ENCODE measurements at places on chromosomes 7 and 10.

DNA sequence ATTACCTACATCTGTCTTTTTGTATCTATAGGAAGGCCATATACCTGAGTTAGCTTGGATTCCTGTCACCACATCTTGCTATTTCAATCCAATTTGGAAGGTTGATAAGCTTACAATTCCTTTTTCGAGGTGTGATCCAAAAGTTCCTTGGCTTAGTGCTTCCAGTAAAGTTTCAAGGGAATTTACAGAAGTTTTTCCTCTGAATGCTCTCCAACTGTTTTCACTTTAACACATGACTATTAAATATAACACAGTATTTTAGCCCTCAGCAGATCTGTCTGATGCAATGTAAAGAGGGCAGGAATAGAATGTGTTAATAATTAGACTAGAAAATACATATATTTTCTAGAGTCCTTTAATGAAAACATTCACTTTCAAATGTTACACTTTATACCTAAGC lies 171.4 kb downstream of the DKK1 start:
- DNase-seq, result no peak

GRCh38 chr10:17548162-17548561 lies 69.0 kb downstream of the HACD1 start:
- DNase-seq, result no peak

- DNase-seq, result no peak
Observed at GRCh38 chr7:22765609-22766008, 38.6 kb downstream of the IL6 start.

- DNase-seq, result no peak
Observed at GRCh38 chr10:15245530-15245929, 77.0 kb upstream of the NMT2 start.

DNA sequence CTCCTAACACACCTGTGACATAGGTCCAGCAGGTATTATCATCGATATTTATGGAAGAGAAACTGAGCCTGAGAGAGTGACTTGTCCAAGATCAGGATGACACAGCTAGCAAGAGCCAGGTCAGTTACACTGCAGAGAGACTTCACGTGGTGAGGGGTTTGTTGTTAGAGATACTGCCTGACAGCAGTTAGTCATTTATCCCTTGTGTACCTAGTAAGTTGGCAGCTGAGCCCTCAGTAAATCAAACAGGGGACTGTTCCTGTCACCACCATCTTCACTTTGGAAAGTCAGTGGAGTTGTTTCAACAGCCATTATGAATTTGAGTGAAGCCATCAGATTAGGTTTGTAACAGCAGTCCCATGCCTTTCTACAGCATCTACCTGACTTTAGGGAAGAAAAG lies 87.5 kb upstream of the GATA3 start:
- DNase-seq, result no peak

DNA sequence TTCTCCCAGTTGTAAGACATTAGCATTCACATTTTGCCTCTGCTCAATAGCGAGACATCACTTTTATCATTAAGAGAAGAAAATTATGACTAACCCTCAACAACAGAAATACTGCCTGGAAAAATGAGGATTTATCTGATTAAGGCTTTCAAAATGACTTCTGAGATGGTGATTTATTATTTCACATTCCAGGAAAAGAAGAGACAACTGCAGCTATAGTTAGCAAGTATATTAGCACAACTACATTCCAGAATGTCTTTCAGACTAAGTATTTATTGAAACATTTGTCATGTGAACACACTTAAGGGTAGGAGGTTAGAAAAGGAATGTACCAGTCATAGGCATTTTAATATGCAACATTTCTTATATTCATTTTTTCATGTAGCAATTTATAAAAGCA lies 162.0 kb downstream of the IQUB start:
- DNase-seq, result no peak

- DNase-seq, result no peak
Observed at GRCh38 chr10:122962405-122962804, 8.4 kb upstream of the C10orf88 start.

- no peak for DNase-seq
Observed at GRCh38 chr10:6986927-6987326, 406.9 kb upstream of the PRKCQ start.

GRCh38 chr10:672203-672602 lies 17.3 kb downstream of the DIP2C start:
- no peak for DNase-seq

DNA sequence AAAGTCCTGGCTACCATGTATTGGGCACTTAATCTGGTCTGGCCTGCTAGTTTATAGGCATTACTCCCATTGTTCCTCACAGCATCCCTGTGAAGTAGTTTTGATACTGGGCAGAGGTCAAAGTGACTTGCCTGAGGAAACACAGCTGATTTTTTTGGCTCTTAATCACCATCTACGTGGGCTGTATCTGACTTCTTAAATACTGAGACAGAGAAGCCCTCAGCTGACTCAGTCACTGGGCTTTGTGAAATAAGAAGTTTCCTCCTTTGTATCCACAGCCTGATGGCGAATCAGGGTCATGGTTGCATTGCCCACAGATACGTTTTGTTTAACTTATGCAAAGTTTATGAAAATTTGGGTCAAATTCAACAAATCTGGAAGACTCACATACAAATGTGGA lies 13.2 kb downstream of the TACR2 start:
- no peak for DNase-seq

- DNase-seq, result no peak
Observed at GRCh38 chr10:86163522-86164173, 202.9 kb downstream of the GRID1 start.

DNA sequence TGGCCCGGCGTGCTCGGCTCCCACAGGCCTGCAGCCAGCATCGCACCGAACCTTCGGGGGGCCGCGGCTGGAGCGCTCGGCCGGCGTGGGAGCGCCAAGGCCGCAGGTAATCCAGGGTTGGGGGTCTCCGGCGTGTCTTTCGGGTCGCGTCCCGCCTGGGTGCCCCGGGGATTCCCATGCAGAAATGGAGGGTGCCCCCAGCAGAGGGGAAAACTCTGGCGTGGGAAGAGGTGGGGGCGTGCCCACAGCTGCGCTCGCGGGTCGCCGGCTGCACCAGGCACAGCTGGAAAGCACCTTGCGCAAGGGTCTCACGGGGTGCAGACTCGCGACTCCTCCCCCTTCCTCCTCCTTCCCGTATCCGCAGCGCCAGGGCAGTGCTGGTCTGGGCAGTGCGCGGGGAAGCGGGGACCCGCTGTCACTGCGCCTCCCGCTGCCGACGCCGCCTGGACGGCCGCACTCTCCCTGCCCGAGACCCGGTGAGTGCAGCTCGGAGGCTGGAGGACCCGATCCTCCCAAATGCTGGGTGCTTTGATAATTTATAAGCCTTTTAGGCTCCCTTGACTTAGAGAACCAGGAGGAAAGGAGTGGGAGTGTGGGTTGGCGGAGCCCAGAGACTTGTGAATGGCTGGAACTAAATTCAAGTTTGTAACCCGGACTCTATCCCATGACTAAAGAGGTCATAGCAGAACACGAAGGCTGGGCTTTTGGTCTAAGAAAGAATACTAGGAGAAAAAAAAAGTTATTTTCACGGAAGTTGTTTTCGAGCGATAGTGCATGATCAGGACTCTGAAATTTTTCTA lies 489 bp downstream of the MAP3K8 start:
- no peak for DNase-seq

DNA sequence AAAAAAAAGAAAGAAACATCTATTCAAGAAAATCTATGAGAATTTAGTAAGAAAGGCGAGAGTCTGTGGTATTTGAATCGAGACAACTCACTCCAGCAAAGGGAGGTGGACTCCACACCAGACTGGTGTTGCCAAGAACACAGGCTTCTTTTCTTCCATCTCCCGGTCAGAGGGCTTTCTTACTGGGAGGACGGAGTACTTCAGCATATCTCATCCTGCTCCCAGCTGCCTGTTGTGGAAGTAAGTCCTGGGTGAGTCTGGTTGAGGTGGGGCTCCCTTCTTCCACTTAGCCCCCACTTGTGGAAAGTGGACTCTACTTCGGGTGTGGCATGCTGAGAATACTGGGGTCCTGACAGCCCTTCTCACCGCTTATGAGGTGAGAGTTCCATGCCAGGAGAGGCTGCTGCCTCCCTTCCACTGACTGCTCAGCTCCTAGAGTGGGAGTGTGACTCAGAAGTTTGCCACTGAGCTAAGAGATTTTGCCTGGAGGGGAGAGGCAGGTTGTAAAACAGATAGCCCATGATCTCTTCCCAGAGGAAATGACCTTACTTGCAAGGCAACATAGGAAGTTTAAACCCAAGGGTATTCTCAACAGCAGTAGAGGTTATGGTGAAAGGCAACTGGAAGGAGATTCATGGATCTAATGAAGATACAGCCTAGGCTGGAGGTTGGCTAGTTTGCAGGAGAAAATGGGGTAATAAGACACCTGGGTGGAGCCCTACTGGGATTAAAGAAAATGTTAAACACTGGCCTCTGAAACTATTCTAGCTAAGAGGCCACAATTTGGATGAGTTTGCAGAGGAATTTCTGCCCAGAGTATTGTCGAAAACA lies 3.5 kb upstream of the NACAD start:
- DNase-seq, result no peak

DNA sequence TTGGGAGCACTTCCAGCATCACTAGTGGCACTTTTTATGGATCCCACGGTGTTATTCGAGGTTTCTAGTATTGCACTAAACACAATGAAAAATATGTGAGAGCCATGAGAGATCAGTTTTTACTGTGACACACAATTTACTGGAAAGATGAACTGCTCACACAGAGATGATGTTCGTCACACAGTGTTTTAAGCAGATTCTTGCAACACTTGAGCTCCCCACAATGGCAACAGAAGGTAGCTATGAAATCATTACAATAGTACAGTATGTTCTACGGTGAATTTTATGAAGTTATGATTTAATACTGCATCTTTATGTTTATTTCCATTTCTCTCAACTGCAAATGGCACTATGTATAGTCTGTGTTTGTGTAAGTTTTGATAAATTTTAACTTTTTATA lies 27.4 kb upstream of the ENTPD1 start:
- DNase-seq, result no peak

DNA sequence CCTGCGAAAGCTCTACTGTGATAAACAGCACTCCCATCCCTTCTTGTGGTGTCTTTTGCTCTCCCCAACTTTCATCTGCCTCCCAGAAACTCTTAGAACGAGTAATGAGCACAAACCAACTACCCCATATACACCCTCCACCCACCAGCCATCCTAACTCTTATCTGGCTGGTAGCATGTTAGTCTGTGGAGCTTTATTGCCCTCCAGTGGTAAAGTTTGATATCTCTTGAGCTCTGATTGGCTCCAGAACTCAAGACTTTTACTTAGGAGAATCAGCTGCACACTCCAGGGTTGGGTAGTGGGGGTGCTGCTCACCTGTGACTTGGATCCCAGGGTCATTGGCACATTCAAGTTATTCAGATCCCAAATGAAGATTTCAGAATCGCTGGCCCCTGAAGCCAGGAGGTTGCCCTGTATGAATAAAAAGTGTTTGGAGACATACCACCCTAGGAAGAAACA lies 10.9 kb downstream of the SEC31B start:
- peak; percentile 6 for DNase-seq

GRCh38 chr7:28418311-28418710 lies 6.0 kb downstream of the CREB5 start:
- no peak for DNase-seq

- DNase-seq, result no peak
Observed at GRCh38 chr7:47505312-47506007, 76.5 kb downstream of the TNS3 start.

DNA sequence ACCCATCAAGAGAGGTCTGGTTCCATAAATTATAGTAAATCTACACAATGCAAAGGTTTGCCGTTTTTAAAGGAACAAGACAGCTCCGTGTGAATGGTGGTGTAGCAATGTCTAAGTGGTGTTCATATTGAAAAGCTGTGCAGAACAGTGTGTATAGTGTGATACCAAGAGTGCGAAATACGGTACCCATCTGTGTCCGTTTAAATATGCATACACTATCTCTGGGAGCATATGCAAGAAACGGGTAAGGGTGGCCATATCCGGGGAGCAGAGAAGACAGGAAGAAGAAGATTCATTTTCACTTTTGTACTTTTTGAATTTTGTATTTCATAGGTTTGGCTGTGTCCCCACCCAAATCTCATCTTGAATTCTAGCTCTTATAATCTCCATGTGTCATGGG lies 102.0 kb downstream of the CCDC3 start:
- no peak for DNase-seq

GRCh38 chr7:89666136-89666835 lies 488.0 kb upstream of the STEAP1 start:
- no peak for DNase-seq

DNA sequence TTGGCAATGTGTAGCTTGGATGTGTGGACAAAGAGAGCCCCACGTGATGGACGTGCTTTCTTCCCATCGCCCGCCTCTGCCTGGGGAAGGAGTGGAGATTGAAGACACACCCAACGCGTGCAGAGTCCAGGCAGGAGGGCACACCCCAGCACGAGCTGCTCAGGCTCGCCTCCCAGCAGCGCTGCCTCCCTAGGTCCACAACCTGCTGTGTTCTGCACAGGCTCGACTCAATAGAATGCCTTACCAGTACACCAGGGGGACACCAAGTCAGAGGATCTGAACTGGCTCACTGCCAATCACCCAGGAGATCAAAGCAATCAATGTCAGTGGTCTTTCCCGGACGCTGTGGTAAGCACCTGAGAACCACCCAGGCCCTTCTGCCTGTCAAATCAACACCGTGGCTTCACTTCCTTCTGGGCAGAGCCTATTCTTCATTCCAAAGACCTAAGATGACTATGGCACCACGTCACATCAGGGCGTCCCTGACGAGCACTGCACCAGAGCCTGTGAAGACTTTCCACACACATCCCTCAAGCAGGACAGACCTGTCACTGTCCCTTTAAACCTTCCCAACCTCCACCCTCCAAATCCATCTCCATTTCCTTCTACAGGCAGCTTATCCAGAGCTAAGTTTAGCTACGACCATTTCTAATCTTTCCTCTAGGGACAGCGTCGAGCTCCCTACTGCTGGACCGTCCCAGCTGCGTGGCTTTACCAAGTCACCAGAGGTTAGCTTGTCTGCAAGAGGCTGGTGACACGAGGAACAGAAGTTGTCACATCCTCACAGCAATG lies 72.3 kb downstream of the AMZ1 start:
- peak; percentile 13 for DNase-seq

- no peak for DNase-seq
Observed at GRCh38 chr10:42754155-42755027, 28.2 kb upstream of the BMS1 start.

DNA sequence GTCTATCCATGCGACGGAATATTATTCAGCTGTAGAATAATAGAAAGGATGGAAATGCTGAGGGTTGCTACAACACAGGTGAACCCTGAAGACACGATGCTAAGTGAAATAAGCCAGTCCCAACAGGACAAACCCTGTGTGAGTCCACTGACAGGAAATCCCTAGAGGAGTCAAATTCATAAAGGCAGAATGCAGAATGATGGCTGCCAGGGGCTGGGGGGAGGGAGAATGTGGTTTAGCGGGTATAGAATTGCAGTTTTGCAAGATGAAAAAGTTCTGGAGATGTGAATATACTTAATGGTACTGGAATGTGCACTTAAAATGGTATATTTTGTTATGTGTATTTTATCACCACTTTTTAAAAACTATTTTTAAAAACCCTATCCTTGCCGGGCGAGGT lies 36.9 kb upstream of the DOCK1 start:
- DNase-seq, result no peak
